AG04449 (cell line): ENCODE measurements at places on chromosomes 5 and 9.

GRCh38 chr5:66186108-66186507, 42.0 kb downstream of the SREK1 start:
- no peak for DNase-seq

GRCh38 chr5:93008502-93009207, 572.4 kb downstream of the NR2F1-AS1 start:
- no peak for DNase-seq

DNA sequence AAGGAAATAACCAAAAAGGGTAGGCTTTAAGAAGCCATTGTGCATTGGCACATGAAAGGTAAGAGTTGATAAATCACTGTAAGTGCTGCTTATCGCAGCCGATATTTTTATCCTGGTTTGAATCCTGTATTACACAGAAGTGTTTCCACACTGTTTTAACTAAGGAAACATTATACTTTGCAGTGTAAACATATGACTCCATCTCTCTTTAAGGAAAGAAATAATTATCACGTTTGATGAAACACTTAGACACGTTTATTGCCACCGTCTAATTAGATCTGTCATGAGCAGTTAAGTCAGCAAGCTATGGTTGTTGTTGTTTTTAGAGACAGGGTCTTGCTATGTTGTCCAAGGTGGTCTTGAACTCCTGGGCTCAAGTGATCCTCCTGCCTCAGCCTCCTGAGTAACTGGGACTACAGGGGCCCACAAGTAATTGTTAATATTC, 85.7 kb upstream of the TNFAIP8 start:
- no peak for DNase-seq

- DNase-seq, result no peak
Measured at GRCh38 chr9:117379341-117379740, 35.5 kb downstream of the ASTN2 start.

DNA sequence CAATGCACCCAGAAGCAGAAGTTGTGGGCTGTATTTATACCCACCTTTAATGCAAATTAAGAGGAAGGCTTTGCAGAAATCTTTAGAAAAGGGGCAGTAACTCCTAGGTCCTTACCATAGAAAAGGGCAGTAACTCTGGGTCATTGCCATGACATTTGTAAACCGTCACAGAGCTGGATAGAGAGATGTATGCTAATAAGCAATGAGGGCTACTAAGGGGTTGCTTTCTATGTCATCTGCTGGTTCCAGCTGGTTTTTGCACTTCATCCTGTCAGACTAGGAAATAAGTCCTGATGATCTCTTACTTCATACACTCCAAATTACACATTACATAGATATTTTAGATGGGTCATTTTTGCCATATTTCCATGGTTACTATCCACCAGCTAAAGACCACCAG, 299.1 kb upstream of the TYRP1 start:
- DNase-seq, result no peak

- DNase-seq, result no peak
Measured at GRCh38 chr5:8683496-8683895, 814.5 kb downstream of the MTRR start.
